ENCODE measurements at places on chromosomes 16 and 17.

GRCh38 chr17:11330826-11331225 is 89.8 kb downstream of the SHISA6 start:
- DNase-seq: no peak

GRCh38 chr16:16071631-16072244 is 122.3 kb downstream of the ABCC1 start:
- DNase-seq: peak; percentile 31

DNA sequence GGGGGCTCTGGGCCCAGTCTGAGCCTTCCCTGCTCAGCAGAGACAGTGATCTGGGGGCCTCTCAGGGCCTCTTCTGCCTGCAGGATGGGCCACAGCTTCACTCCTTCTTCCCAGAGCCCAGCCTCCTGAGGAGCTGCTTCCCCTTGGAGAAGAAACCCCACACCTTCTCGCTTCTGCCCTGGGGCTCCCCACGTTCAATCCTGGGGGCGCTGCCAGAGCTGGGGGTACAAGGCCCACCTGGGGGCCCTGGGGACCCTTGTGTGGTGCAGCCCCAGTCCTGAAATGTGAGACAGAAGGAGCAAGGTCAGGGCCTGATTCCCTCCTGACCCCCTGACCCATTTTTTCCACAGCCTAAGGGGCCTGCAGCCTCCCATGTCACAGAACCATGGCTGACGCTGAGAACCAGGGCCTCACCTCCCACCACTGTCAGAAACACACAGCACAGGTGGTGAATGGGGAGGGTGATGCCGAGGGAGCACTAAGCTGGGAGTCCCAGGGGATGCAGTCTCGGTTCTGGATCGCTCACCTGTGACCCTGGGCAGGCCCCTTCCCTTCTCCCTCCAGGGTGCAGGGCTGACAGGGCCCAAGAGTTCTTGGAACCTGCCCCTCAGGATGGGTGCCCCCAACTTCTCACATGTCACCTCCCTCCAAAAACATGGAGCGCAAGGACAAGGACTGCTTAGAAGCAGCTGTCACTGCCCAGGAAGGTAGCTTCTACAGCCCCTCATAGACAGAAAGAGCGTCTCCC is 21.6 kb upstream of the MPO start:
- DNase-seq: no peak

GRCh38 chr16:87056551-87056950 is 260.6 kb downstream of the C16orf95 start:
- DNase-seq: no peak

- no peak for DNase-seq
These were observed 68.0 kb upstream of the SIAH1 start for GRCh38 chr16:48452991-48453760.

DNA sequence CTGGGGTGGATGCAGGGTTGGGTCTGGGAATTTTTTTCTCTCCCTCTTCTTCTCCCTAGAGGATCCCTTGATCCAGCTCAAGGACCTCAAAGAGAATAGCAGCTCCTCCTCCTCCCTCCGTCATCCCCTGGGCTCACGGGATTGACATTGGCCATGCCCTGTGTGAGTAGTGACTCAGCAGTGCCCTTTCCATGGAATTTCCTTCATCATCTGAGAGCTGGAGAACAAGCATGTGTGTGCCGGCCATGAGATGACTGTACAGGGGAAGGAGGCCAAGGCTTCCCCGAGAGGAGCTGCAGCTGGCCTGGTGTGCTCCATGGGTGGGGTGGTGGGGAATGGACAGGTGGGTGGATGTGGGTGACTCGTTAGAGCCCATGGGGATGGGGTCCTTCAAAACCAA is 8.9 kb upstream of the WSCD1 start:
- no peak for DNase-seq

DNA sequence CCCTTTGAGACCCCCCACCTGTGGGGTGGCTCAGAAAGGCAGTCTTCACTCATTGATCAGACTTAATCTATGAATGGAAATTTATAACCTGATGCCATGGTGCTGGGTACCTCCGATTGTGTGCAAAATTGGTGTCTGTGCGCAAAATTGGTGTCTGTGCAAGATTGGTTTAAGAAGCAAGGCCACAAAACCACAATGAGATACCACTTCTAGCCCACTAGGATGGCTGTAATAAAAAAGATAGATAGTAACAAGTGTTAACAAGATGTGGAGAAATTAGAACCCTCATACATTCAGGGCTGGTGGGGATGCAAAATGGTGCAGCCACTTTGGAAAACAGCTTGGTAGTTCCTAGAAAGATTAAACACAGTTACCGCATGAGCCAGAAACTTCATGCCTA is 13.9 kb upstream of the CSNK2A2 start:
- no peak for DNase-seq

DNA sequence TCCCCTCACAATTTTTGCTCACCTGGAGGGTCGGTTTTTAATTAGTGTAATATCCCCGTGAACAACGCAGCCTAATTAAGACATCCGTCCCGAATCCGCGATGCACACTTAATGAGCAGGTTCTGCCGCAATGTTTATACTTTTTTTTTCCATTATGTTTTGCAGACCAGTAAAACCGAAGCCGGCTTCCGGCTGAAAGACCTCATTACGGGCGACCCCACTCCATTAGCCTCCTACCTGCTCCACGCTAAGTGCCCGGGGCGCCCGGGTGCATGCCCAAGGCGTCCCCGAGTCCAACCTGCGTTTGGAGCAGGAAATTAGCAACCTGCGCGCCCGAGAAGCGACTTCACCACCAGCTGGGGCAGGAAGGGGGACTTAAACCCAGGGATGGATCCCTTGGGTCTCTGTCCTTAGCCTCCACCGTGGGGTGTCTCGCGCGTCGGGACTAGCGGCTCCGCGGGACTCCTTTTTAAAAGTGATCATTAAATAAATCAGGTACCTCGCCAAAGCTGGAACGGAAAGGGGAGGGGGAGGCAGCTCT is 1.7 kb downstream of the RBFOX3 start:
- DNase-seq: no peak

DNA sequence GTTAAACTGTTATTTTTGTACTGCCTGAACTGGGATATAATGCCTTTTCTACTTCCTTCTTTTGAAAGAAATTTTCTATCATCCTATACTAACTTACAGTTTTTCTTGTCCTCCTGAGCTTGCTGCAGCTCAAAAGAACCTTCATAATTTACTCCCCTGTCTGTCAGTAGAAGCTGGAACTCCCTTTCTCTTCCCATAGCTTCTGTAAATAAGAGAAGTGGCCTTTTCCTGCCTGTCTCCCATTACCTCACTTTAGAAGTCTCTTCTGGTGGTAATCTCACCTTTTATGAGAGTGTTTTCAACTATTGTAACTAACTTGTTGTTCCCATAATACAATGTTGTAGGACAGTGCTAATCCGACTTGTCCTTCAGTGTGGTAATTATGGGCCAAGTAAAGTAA is 246.7 kb upstream of the TBX2 start:
- DNase-seq: no peak

DNA sequence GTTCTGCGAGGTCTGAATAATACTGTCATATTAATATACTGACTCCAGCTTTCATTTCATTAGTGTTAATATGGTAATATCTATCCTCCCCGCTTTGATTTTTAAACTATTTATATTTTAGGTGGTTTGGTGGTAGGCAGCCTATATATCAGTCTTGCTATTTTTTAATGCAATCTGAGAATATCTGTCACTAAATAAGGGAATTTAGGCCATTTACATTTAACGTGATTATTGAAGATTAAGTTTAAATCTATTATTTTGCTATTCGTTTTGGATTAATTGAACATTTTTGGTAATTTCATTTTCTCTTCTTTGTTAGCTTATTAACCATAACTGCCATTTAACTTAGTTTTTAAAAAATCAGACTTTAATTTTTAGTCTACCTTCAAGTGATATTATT is 247.7 kb upstream of the PMFBP1 start:
- DNase-seq: no peak

DNA sequence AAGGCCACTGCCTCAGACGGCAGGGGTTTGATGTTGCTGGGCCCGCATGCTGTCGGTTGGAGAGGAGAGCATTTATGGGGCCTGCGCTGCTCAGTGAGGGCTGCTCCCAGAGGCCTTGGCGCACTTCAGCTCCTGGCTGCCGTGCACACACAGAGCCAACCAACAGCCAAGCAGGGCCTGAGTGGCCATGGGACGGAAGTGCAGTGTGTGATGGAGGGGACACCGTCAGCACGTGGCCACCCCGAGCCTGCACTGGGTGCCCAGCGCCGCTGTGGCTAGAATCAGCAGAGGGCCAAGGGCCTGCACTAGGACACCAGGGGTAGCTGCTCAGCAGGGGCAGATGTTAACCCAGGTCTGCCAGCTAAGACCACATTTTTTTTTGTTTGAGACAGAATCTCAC is 21.8 kb downstream of the KLHL36 start:
- DNase-seq: no peak

- DNase-seq: no peak
These were observed 107.3 kb upstream of the CDH5 start for GRCh38 chr16:66258916-66259845.

DNA sequence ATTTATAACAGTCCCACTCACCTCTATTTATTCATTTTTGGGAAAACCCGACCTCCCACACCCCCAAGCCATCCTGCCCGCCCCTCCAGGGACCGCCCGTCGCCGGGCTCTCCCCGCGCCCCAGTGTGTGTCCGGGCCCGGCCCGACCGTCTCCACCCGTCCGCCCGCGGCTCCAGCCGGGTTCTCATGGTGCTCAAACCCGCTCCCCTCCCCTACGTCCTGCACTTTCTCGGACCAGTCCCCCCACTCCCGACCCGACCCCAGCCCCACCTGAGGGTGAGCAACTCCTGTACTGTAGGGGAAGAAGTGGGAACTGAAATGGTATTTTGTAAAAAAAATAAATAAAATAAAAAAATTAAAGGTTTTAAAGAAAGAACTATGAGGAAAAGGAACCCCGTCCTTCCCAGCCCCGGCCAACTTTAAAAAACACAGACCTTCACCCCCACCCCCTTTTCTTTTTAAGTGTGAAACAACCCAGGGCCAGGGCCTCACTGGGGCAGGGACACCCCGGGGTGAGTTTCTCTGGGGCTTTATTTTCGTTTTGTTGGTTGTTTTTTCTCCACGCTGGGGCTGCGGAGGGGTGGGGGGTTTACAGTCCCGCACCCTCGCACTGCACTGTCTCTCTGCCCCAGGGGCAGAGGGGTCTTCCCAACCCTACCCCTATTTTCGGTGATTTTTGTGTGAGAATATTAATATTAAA is 638 bp upstream of the TMEM88 start:
- no peak for DNase-seq

GRCh38 chr17:5581655-5582054 is 2.7 kb downstream of the NLRP1 start:
- DNase-seq: no peak

DNA sequence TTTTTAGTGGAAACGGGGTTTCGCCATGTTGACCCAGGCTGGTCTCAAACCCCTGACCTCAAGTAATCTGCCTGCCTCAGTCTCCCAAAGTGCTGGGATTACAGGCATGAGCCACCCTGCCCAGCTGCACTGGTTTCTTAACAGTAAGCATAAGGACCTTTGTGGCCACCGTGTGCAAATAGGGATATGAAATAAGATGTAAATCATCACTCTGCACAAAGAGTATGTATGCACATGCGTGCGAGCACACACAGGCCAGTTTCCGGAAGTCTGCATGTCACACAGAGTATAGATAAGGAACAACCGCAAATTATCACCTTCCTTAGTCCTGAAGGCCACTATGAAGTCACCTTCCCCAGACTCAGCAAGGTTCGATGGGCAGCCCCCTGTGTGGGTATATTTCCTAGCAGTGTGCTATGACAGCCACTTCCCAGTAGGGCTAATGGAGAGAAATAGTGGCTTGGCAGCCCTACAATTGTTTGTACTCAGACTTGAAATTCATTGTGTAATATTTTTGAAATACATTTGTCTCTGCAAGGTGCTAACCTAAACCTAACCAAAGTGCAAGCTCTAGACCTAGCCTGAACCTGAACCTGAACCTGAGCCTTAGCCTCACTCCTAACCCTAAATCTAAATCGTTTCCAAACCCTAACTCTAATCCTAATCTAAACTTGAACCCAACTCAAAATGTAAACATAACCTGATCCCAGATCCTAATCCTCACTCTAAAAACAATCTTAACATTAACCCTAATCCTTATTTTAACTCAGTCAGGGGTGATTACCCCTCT is 48.4 kb upstream of the SKAP1 start:
- no peak for DNase-seq

GRCh38 chr17:2722611-2723010 is 11.0 kb upstream of the CLUH start:
- no peak for DNase-seq

GRCh38 chr17:17728550-17729251 is 47.4 kb downstream of the RAI1 start:
- no peak for DNase-seq

DNA sequence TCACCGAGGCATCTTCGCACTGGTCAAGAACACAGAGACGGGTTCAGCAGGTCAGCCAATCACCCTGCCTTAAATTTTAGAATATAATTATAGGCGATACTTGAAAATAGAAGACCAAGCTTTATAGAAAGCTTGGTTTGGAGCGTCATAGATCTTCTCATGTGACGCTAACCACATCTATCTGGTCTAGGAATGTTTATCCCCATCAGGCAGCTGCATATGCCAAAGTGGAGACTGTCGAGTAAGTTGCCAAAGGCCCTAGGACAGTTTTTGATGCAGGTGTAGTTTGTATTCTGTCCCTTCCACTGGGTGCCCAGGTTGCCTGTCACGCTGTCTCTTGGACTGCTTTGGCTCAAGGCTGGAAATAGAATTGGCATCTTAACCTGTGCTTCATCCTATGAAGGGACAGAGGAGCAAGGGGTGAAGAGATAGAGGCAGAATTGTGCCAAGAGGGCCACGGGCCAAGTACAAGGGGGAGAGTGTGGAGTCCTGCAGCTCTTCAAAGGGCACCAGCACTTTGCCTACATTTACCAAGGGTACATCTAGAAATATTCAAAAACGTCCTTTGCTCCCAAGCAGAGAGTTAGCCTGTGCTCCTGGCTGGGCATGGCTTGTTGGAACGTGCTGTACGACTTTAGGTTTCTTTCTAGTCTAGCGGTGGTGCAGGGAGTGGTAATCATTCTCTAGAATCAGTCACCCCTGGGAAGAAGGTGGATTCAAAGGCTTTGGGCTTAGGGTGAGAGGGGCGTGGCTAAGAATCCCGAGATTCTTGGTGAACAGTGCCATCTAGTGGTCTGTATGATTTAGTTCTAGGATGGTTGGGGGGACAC is 5.3 kb upstream of the WIPI1 start:
- no peak for DNase-seq

DNA sequence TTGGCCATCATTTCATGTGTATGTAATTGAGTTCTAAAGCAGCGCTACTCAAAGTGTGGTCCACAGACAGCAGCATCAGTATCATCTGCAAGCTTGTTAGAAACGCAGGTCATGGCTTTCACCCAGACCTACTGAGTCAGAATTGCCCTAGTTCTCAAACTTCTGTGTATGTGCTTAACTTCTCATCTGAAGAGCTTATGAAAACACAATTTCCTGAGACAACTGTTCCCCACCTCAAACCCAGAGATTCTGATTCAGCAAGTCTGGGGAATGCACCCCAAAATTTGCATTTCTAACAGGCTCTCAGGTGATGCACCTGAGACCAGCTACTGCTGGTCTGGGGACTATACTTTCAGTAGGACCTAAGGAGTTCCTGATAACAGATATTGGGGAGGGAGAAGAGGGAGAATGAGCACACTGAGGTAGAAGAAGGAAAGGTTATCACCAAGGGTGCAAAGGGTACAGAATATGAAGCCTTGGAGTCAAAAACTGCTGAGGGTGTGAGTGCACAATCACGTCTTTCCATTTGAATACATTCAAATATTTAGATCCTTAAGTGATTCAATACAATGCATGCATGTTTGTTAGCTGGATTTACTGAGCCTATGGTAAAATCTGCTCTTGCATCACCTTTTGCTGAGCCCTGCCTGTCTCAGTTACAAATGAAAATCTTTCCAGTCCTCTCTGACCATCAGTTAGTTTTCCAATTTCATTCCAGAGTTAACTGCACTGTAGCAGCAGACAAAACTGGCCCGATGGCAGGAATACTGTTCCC is 29.2 kb upstream of the SKAP1 start:
- no peak for DNase-seq
